ENCODE measurements at places on chromosomes 3 and 15.

DNA sequence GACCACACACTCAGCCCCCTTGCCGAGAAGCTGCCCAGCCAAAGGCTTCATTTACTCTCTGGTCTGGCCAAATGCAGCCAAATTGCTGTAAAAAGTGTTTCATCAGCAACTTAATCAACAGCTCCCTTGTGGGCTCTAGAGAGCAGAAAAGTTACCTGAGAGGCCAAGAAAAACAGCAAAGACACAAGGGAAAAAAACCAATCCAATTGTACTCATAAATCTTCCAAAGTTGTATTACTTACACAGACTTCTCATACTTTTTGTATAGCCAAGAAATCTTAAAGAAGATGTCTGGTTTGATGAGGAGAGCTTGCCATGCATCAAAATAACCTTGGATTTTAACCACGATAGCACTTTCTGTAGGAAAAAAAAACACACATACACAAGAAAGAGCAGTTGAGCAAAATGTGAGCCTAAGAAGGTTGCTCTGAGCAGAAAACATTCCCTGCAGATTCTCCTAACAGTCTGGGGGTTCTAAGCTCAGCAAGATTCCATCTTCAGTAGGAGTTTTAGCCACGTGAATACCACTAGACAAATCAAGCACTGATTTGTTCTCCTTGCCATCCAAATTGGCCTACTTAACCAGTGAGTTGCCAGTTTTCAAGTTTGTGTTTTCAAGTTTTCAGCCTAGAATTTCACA is 120.0 kb downstream of the CYP19A1 start:
- DNase-seq: no peak

DNA sequence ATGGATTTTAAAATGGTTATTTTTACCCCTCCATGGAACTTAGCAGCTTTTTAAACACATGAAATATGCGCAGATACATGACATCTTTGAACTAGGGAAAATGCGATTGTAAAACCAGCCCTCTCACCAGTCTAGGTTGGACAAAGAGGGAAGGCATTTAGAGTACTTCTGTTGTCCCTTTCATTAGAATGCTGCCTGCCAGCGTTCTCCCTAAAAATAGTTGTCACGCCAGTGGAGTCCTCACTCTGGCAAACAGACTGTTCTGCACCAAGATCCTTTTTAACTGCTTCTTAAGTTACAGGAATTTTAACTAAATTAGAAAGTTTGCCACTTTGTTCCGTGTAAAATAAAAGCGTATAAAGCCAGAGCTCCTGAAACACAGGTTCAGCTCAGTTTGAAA is 295.3 kb downstream of the VPS13C start:
- no peak for DNase-seq

GRCh38 chr3:139104062-139104461 is 59.4 kb upstream of the PRR23C start:
- DNase-seq: no peak

- no peak for DNase-seq
These were observed 24.8 kb upstream of the DET1 start for GRCh38 chr15:88571153-88571851.

- no peak for DNase-seq
These were observed 308.3 kb upstream of the CCDC54 start for GRCh38 chr3:107068980-107069379.

GRCh38 chr3:180678231-180678630 is 1.1 kb downstream of the CCDC39 start:
- no peak for DNase-seq

DNA sequence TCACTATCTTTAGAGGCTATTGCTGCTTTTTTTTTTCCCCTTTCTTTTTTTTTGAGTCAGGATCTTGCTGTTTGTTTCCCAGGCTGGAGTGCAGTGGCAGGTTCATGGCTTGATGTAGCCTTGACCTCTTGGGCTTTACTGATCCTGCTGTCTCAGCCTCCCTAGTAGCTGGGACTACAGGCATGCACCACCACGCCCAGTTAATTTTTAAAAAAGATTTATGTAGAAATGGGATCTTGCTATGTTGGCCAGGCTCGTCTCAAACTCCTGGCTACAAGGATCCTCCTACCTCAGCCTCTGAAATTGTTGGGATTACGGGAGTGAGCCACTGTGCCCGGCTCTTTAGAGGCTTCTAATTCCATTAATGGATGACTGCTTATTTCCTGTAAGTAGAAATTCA is 15.1 kb downstream of the MGA start:
- DNase-seq: no peak

DNA sequence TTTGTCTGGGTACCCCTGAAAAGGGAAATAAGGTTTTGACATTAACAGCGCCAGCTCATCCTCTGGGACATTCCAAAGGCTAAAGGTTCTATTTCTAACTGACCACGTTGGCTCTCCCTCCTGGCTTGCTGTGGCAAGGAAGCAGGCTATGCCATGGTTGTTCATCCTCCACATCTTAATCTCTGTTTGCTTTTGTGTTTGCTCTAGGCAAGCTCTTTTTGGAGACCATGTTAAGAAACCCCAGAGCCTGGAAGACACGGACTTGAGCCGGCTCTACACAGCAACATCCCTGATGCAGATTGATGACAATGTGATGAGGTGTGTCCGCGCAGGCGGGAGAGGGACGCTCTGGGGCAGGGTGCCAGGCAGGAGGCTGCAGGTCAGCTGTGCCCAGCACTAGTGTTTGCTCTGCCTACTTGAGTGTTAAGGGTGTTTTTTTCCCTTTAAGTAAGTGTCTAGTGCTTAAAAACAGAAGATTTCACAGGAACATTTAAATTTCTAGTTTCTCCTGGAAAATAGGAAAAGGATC is 33.3 kb downstream of the RLBP1 start:
- DNase-seq: no peak
